HS-5 (cell line): ENCODE measurements at places on chromosomes 7 and 10.
A peak's percentile ranks its signal among the peaks of the same experiment; 100 is the strongest.

DNA sequence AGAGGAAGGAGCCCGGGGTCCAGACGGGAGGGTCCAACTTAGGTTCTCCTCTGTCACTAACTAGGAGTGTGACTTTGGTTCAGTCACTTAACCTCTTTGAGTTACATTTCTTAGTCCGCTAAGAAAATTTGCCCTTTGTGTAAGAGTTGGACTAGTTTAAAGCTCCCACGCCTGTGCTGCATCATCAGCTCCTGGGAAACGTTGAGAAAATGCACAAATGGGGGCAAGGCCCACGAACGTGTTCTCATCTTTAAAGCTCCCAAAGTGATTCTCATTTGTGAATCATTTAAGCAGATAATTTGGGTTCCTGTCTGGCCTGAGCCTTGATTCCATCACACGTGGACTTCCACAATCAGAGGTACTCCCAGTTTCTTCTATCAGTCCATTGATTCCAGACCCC lies 6.3 kb downstream of the ZNF467 start:
- DNase-seq = no peak

DNA sequence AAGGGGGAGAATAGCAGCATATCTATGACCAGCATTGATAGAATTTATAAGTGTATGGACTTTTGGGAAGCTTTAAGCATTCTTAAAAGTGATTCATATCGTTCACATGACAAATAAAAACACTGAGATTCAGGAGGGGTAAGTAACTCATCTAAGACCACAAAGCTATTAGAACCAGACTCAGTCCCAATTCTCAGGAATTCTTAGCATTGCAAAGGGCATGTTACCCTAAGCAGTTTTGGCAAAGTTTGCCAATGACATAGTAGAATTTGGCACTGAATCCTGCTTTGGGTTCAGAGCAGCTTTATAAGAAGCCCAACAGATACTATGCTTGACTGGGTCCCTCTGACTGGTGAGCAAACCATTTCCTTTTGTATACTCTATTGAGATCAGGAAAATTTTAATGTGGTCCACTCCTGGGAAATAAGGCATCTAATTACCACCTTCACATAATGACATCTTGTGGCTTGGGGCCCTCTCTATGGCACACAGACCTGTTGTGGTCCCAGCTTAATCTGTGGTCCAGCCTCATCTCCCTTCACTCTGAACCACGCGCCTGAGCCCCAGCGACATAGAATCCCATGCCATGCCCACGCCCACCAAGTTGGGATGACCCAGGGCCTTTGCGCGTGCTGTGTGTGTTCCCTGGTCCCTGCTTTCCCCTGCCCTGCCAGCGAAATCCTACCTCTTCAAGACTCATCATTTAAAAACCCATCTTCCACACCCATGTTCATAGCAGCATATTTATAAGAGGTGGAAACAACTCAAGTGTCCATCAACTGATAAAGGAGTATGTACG lies 37.5 kb upstream of the DOCK1 start:
- peak; percentile 97 for DNase-seq

DNA sequence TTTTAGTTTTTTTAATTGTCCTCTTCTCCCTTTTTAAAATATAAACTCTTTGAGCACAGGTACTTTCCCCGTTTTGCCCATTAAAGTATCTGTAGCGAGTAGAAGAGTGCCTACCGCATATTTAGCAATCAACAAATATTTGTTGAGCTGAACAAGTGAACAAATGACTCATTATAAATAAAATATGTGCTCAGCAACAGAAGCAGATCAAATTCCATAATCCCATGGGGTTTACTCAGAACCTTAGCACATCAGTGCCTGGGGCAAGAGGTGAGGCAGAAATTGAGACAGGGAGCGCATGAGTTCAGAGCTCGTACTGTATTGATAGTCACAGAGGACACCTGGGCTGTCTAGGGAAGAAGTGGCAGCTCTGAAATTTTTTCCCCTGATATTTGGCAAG lies 161.0 kb downstream of the SEM1 start:
- no peak for DNase-seq

GRCh38 chr7:139094596-139094995 lies 14.9 kb downstream of the ZC3HAV1 start:
- no peak for DNase-seq

- no peak for DNase-seq
These were observed 256.1 kb downstream of the GRM8 start for GRCh38 chr7:126996659-126997058.

GRCh38 chr10:93154531-93154930 lies 80.8 kb downstream of the CYP26A1 start:
- DNase-seq = no peak

- no peak for DNase-seq
These were observed at the start of gene AZGP1 for GRCh38 chr7:99975782-99976521. Gene AZGP1, minus strand, starts transcription at chr7:99976031. Its CDS starts 11 bp downstream, at chr7:99976020.

- no peak for DNase-seq
These were observed 327.4 kb downstream of the RPS24 start for GRCh38 chr10:78361031-78361430.

GRCh38 chr7:41252957-41253356 lies 449.9 kb downstream of the INHBA start:
- DNase-seq = no peak

- DNase-seq = no peak
These were observed 55.5 kb downstream of the TES start for GRCh38 chr7:116265881-116266280.

- no peak for DNase-seq
These were observed 61.2 kb upstream of the ABLIM1 start for GRCh38 chr10:114719311-114719710.

DNA sequence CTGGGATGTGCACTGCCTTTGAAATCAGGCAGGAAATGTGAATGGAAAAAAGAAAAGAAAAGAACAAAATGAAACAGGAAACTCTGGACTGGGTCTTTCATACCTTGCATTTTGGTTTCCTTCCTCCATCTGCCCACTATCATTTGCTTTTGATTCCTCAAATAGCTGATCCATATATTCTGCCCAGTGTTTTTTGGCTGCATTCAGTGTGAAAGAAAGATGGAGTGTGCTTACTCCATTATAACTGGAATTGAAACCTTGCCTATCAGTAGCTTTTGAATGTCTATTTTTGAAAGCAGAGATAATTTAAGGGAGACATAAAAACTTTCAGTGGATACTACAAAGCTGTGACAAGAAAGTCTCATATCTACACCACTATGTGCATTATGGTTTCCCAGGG lies 64.1 kb upstream of the ASAH2 start:
- no peak for DNase-seq

GRCh38 chr10:108817584-108817983 lies 1105.7 kb downstream of the XPNPEP1 start:
- no peak for DNase-seq
